ENCODE measurements at places on chromosomes 16 and 17. TPM values are rescaled to one million over a fixed set of nuclear protein-coding genes. Genes with fewer than 3 reads are reported as not detected.

Gene WFDC1
- total RNA-seq = not detected

Gene PABPN1L
- total RNA-seq = not detected

Gene HS3ST3A1
- total RNA-seq = 0.32 TPM

Gene C16orf96
- not detected for total RNA-seq

Gene ARRB2
- total RNA-seq = 4.2 TPM

Gene CD300E
- not detected for total RNA-seq

Gene KRTAP4-4
- total RNA-seq = not detected

Gene HOXB8
- total RNA-seq = 3.6 TPM

Gene AXIN2
- 2.3 TPM for total RNA-seq

Gene ITGAD
- total RNA-seq = not detected

Gene C16orf90
- total RNA-seq = not detected

Data from epithelial cell of umbilical artery (primary cell).